Activated CD4-positive, alpha-beta memory T cell treated with anti-CD3 and anti-CD28 coated beads, Interleukin-2, amount 10 ng/mL, durations not matched to agents 7 days and 5 days (primary cell): ENCODE measurements at places on chromosomes 16 and 17.

DNA sequence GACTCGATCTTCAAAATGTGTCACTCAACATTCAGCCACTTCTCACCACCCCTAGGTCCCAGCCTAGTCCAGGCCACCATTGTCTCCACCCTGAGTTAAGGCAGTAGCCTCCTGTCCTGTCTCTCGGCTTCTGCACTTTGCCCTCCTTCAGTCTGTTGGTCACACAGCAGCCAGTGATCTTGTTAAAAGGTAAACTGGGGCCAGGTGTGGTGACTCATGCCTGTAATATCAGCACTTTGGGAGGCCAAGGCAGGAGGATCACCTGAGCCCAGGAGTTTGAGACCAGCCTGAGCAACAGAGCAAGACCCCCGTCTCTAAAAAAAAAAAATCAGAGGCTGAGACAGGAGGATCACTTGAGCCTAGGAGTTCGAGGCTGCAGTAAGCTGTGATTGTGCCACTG lies 25.8 kb downstream of the WWP2 start:
- no peak for DNase-seq

GRCh38 chr17:45164734-45165269 lies 3.1 kb downstream of the HEXIM2 start:
- no peak for DNase-seq

- no peak for DNase-seq
These were observed 2.7 kb downstream of the CBX4 start for GRCh38 chr17:79836510-79836971.

- DNase-seq: no peak
These were observed 39.6 kb downstream of the HLF start for GRCh38 chr17:55304171-55304859.

GRCh38 chr17:10059684-10060211 lies 138.7 kb downstream of the GAS7 start:
- no peak for DNase-seq

DNA sequence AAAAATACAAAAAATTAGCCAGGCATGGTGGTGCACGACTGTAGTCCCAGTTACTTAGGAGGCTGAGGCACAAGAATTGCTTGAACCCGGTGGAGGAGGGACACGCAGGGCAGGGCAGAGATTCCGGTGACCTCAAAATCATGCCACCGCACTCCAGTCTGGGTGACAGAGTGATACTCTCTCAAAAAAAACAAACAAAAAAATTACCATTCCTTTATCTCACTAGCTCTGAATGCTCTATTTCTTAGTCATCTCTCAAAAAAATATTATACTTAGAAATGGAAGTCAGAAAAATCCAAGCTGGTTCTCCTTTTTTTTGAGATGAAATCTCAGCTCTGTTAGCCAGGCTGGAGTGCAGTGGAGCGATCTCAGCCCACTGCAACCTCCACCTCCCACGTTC lies 40.8 kb downstream of the SPOP start:
- DNase-seq: no peak

DNA sequence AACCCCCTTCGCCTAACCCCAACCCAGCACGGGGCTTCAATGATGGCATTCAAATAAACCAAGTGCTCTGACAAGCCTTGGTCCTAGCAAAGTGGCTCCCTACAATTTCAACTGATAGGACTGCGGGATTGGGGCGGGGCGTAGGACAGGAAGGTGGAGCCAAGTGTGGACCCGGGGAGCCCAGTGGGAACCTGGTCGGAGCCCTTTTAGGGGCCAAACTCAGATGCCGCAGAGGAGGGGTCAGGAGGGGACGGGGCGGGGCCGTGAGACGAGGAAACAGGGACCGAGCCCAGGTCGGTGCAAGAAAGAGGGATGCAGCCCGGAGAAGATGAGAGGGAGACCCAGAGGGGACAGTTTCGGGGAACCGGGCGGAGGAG lies 13.2 kb upstream of the CDIPT start:
- no peak for DNase-seq

DNA sequence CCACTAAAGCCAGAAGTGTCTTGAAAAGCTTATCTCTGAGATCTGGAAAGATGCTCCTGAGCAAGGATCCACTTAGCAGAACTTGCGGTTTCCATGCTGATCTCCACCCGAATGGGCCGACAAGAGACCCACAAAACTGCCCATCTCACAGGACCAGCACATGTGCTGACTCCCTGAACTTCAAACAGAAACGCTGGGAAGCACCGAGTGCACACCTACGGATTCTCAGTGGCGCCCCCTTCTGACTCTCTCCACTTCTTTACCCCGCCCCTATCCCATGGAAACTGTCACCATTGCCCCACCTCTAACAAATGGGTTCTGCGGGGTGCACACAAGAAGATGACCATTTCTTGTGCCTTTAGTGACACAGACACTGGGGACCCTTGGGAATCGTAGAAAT lies 21.4 kb downstream of the CDRT4 start:
- DNase-seq: no peak

GRCh38 chr17:81328978-81329926 lies 34.1 kb upstream of the SLC38A10 start:
- DNase-seq: no peak

GRCh38 chr16:1938316-1938715 lies 4.7 kb downstream of the MSRB1 start:
- DNase-seq: no peak

DNA sequence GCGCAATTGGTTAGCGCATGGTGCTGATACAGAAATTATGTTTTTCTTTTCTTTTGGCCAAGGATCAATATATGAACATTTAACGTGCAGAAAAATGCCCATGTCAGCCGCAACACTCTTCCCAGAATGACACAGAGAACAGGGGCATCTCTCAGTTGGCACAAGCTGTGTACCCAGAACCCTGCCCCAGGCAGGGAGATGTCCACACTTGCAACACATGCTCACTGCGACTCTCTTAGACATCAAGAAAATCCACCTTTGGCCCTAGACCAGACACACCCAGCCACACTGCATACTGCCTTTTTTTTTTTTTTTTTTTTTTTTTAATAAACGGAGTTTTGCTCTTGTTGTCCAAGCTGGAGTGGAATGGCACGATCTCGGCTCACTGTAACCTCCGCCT lies 17.0 kb downstream of the PITPNA start:
- no peak for DNase-seq
